Activated naive CD4-positive, alpha-beta T cell treated with anti-CD3 and anti-CD28 coated beads, Interleukin-2, amount 50 U/mL, for 16 hours (primary cell): ENCODE measurements at places on chromosomes 6 and 20.

GRCh38 chr6:37155394-37156312 is 14.3 kb upstream of the PIM1 start:
- DNase-seq: peak; percentile 51

- no peak for DNase-seq
These were observed 4.8 kb downstream of the PPP1R10 start for GRCh38 chr6:30612213-30612612.

- DNase-seq: peak; percentile 39
These were observed 20.7 kb downstream of the PRPF6 start for GRCh38 chr20:64001607-64002011.

DNA sequence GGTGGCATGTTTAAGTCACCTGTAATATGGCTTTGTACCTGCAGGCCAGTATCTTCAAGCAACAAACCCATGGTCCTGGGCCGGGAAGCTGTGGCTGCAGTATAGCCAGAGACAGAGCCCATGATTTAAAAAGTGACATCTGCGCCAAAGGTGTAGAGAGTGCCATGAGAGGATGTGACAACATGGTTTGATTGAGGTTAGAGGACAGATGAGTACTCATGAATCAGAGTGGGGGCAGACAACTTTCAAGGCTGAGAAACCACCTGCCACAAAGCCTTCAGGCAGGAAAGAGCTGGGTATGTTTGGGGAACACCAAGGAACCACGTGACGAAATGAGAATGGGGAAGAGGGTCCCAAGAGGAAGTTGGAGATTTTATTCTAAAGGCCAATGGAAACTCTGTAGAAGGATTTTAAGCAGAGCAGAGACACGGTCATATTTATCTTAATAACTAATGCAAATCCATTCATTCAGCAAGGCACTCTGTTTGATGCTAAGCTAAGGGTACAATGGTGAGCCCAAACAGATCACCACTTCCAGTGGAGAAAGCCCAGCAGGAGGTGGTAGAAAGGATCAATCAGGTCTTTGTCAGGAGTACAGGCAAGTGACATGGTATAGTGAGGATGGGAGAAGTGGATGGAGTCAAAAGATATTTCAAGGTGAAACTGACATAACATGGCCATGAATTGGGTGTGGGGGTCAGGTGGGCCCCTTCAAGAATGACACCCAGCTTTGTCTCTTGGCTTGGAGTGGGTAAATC is 3.4 kb upstream of the MICAL1 start:
- no peak for DNase-seq

- DNase-seq: no peak
These were observed 278.7 kb upstream of the PRND start for GRCh38 chr20:4443016-4443415.

DNA sequence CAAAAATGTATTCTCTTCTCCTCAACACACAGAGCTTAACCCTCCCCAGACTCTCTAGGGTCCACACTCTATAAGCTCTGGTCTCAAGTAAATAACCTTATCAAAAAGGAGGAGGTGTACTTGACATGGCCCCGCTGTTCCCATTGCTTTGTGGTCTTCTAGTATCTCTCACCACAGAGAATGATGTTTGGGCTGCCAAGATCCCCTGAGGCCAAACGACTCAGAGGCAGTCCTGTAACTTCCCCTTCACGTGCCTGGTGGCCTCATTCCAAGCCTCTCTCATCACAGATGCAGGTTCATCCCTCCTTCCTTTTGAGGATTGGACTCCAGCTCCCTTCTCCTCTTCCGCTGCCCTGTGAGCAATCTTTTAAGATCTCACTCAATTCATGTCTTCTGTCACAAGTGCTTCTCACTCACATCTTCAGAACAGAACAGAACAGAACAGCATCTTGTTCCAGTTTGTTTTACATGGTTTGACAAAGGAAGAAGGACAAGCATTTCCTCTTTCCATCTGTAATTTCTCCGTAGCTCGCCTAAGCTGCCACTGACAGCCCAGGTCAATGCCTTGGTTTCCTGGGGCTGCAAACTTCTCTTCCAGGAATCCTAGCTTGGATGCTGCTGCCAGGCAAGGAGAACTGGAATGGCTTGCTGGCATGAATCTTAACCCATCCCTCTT is 541.5 kb downstream of the CD83 start:
- DNase-seq: no peak

GRCh38 chr6:162118706-162119105 is 608.9 kb downstream of the PRKN start:
- no peak for DNase-seq

- peak; percentile 34 for DNase-seq
These were observed 75.4 kb upstream of the TMEM244 start for GRCh38 chr6:129936329-129937165.

GRCh38 chr6:97133067-97133466 is 149.9 kb downstream of the MMS22L start:
- no peak for DNase-seq

DNA sequence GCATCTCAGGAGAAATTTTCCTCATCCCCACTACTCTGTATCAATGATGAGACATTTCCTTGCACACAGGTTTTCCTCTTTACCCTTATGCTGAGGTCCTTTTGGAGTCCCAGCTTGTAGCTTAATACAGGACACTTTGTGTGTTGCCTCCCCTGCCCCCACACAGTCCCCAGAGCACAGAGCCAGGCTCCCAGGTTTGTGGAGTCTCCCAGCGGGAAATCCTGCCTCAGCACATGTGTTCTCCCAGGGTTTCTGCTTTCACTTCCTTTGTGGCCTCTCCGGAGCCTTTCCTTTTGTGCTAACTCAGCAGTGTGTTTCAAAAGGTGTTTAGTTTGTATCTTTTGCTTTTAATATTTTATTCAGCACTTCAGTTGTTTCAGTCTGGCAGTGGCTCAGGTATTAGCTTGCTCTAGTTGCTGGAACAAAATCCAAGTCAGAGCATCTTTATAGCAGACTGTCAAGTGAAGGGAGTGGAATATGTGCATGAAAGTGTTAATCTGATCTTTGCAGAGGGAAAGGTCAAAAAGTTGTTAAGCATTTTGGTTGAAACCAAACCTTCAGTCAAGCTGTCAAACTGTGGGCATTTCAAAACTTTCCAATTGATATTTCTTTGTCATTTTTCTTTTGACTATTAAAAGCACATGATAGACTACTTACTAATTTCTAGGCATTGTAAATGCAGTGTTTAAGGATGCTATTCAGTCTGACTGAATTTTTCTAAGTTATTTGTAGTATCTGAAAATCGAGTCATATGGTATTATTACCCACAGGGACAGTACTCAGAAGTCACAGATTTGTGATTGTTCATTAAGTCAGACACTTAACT is 8.6 kb downstream of the SNX9 start:
- no peak for DNase-seq

DNA sequence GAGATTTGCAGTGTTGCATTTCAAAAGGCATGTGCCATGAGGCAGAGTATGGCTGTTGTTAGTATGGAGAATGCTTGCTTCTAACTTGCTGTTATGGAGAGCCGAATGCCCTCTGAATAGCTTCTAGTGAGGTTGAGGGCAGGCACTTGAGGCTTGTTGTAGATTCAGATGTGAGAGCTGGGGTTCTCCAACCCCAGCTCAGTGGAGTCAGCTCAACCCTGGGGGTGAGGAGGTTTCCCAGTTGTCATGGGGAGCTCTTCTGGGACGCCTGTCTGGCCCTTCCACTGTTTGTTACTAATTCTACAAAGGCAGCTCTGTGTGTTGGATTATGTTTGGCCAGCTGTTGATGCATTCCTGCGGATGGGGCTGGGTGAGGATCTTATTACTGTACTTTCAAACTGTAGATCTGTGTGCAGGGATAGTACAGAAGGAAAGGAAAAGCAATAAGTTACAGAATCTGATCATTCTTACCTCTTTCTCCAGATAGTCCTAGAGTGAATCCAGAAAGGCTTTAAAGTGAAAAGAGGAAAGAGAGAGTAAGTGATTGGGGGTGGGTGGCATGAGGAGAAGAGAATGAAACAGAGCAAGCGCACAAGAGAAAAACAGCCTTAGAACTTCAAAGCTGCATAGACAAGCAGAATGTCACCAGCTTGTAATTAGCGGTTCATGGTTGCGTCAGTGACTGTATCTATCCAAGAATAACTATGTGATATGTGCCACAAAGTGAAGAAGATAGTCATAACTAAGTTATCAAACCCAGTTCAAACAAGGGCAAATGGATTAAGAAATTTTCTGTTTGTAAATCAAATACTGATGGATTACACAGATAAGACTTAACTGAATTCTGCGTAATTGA is 148.7 kb downstream of the PRL start:
- no peak for DNase-seq

DNA sequence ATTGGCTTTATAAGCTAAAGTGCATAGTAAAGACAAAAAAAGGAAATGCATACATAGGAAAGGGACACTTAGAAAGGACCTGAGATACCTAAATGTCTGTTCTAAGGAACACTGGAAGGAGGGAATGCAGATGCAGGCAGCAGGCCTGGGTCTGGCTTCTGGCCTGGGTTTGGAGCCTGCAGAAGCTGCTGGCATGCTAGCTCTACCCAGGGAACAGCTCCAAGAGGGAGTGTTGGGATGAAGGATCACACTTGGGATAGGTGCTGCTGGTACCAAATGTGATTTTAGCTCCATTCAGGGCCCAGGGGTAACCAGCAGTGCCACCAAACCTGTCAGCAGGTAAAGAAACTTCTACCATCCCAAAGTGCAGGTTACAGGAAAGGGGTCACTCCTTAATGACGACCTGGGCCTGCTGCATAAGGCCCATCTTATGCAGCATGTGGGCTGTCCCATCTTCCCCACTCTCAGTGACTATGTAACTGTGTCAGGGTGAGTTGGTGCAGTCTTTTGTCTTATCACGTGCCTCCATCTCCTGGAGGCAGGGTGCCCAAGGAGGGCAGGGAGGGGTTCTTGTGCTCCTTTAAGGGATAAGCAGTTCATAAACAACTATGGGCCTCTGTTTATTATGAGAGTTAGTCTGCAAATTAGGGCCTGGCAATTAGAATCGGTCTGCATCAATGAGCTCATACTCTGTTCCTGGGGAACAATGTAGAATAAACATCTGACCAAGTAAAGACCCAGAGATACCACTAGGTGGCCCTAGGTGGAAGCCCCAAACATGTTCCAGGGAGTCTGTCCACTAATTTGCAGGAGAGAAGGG is 26.9 kb downstream of the DDX27 start:
- no peak for DNase-seq

DNA sequence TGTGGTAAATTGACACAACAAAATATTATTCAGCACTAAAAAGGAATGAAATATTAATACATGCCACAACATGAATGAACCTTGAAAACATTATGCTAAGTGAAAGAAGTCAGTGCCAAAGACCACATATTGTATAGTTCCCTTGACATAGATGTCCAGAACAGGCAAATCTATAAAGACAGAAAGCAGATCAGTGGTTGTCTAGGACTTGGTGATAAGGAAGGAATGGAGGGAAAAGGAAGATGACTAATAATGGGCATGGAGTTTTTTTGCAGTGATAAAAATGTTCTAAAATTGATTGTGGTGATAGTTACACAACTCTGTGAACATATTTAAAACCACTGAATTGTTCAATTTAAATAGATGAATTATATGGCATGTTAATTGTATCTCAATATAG is 32.5 kb downstream of the TBX18 start:
- DNase-seq: no peak

- DNase-seq: no peak
These were observed 432.7 kb downstream of the TFAP2A start for GRCh38 chr6:9982215-9982614.

- no peak for DNase-seq
These were observed 26.9 kb downstream of the CFAP61 start for GRCh38 chr20:20079102-20079784.

GRCh38 chr6:128731249-128732165 is 151.4 kb upstream of the LAMA2 start:
- DNase-seq: no peak

DNA sequence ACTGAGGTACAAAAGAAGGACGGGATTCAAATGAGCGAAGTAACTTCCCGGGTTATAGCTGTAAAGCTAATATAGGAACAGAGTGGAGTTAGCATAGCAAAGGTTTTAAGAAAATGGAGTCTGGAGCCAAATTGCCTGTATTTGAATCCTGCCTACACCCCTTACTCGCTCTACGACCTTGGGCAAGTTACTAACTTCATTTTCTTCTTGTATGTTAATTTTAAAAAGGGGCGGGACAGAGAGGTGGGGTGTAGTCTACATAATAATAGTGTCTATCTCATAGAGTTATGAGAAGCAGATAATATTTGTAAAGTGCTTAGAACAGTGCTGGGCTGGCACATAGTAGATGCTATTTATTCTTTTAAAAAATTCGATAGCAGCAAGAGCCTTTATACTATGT is 705 bp downstream of the ZSCAN23 start:
- DNase-seq: no peak

GRCh38 chr20:23928788-23929187 is 49.2 kb upstream of the CST5 start:
- DNase-seq: peak; percentile 33

DNA sequence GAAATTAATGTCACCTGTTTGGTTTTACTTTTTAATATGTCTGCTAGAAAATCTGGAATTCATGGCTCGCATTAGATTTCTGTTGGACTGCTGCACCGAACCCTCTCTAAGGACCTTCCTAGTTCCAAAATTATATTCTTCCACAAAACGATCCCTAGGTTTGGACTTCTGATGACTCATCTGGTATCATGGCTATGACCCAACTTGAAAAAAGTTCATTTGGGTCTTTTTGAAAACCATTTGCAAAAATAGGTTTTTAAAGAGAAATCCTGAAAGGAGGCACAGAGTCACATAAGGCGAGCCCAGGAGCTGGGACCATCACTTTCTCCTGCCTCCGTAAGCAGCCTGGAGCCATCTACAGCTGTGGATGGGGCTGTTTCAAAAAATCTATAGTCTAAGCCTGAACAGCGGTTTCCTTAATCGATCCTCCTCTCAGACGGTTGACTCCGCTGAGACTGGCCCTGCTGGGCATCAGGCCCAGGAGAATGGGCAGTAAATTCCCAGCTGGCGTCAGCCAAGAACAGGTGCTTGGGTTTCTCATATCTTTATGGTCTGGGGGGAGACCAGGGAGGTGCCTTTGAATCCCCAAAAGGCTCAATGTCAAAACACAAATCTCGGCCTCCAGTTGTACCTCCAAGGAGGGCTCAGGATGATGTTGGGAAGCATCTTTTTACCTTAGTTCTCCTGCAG is 44.6 kb downstream of the SLC24A3 start:
- no peak for DNase-seq

GRCh38 chr6:166952121-166952520 is 4.2 kb downstream of the RNASET2 start:
- DNase-seq: peak; percentile 39

GRCh38 chr6:64622944-64623343 is 987.3 kb downstream of the PHF3 start:
- DNase-seq: no peak

- no peak for DNase-seq
These were observed 83.9 kb downstream of the PKIB start for GRCh38 chr6:122694075-122694474.

- no peak for DNase-seq
These were observed 28.6 kb downstream of the PRPH2 start for GRCh38 chr6:42693725-42694323.
